ENCODE measurements at places on chromosomes 1 and 21.

DNA sequence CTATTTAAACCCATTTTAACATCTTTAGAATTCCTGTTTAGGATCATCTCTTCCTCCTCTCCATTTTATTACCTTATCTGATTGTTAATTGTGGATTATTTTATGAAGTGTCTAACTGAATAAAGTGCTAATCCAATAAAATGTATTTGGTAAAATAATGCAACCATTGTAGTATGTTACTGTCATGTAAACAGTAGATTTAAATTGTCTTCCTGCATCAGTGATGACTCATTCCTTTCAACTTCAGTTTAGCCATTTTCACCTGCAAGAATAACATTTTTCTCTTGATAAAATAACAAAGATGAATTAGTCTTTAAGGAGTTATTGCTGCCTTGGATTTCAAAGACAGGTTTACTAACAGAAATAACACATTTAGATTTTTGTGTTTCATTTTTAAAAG, 5.4 kb downstream of the PPP2R5A start:
- no peak for DNase-seq

- no peak for DNase-seq
Observed at GRCh38 chr1:165411396-165411795, 33.5 kb downstream of the RXRG start.

DNA sequence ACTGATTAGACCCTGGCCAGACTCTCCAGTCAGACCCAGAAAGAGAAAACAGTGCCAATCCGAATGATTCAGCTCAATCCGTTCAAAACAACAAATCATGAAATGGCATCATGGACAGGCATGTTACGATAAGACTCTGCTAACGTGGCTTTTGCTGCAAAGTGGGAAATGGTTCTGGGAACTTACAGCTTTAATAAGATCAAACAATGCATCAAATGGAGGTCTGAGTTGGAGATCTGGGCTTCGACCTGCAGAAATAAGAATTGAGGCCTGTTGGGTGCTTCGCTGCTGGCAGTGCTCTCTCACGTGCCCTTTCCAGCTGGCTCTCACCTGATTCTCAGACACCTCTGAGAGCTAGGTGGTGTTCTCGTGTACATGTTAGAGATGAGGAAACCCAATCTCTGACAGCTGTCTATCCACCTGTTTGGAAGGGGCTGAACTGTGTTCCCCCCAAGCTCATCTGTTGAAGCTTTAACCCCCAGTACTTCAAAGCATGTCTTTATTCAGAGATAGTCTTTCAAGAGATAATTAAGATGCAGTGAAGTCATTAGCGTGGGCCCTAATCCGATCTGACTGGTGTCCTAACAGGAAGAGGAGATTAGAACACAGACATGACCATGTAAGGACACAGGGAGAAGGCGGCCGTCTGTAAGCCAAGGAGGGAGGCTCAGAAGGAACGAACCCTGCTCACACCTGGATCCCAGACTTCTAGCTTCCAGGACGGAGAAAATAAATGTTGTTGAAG, 45.5 kb upstream of the ETS2 start:
- DNase-seq = no peak

DNA sequence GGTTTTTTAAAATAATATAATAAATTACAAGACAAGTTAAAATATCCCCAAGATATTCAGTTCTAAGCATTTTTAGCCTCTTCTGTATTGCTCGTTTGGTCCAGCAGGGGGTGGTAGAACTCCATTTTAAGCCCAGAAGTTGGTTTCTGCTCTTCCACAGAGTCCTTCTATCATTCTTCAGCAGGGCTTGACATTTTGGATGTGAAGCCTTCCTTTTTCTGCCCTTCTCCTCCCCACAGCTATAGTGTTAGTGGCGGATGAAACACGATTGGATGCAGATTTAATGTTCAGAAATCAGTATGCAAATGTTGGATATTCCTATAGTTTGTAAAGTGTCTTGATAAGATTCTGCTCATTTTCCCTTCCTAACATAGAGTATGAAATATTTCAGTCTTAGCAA, 1.4 kb downstream of the NCAM2 start:
- DNase-seq = peak; percentile 1
